Gastroesophageal sphincter (tissue), 4 donors: ENCODE measurements at places on chromosomes 2 and 18. TPM values are rescaled to one million over a fixed set of nuclear protein-coding genes. Genes with fewer than 3 reads are reported as not detected.

The ICOS gene
- total RNA-seq, result 0.13 TPM

The ZSWIM2 gene
- total RNA-seq, result not detected

The GRB14 gene
- 5.3 TPM for total RNA-seq

The TMEM200C gene
- 0.15 TPM for total RNA-seq

The RUFY4 gene
- total RNA-seq, result not detected

The BOLA3 gene
- 29.5 TPM for total RNA-seq

The TSGA10 gene
- 2.2 TPM for total RNA-seq

The KCNF1 gene
- 47.7 TPM for total RNA-seq

The MOB1A gene
- 129 TPM for total RNA-seq

The AQP12A gene
- not detected for total RNA-seq

The NEURL3 gene
- total RNA-seq, result not detected

The VWA3B gene
- total RNA-seq, result not detected

The AKAIN1 gene
- total RNA-seq, result not detected

The CAD gene
- total RNA-seq, result 23.3 TPM

The CCDC74A gene
- 4.4 TPM for total RNA-seq

The ASXL2 gene
- 26.7 TPM for total RNA-seq

The TMEM178A gene
- total RNA-seq, result 4.0 TPM

The PTPN2 gene
- 30.6 TPM for total RNA-seq

DNA sequence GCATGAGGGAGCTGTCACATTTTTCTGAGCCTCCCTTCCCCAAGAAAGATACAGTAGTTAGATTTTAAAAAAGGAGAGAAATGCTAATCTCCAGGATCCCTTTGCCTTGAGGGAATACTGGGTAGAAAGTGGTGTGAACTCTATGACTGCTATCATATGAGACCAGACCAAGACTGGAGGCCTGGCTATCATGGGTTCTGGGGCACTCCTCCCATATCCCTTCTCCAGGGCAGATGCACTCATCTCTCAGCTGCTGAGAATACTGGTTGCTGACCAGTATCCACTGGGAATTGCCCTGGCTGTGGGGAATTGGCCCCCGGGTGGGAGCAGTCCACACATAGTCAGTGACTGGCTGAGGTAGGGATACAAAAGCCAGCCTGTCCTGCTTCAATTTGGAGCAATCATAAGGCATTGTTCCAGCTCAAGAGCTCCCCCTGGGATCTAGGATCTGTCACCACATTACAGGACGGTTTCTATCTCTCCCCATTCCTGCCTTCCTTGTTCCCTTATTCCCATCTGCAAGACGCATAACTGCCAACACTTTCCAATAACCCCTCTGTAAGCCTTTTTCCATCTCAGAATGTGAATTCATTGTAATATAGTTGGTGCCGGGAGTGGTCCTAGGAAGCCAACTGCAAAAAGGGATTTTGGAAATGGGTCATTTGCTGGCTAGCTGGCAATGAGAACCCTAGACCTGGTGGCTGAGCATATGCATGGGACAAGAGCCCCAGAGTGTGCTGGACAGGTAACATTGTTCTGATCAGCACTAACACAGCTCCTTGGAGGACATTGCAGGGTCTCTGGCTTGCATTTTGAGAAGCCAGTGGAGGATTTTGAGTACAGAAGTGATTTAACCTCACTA lies 35.4 kb upstream of the REEP1 start:
- ATAC-seq, result peak; percentile 77

DNA sequence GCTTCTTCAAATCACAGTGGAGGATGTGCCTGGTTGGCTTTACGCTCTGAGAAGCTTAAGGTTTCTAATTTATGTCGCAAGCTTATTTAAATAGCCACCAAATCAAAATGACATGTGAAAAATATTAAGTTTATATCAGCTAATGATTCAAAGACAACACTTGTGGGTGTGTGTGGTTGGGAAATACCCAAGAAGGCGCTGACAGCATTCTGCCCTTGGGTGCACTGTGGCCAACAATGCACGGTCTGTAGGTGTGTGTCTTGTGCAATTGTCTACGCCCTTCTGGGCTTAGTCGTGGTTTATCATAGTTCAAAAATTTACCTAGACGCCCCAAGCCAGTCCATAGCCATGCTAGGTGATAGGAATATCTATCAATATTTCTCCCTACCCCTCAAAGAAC lies 60.9 kb downstream of the KCTD1 start:
- ATAC-seq, result no peak

DNA sequence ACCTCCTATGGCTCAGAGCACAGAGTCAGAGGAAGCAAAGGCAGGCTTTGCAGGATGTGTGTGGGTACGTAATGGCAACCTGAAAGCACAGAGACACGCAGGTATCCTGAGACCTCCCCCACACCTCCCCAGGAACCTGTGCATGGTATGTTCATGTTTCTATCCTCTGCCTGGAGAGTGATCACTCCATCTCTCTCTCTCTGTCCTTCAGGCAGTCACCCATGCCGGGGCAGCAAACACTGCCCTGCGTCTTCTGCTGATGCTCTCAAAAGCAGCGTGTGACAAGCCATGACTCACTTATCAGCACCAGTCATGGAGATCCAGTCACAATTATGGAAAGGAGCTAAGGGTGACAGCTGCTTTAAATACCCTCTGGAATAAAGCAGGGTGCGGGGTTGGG lies 52.7 kb downstream of the PDCL3 start:
- ATAC-seq, result no peak

GRCh38 chr2:200847939-200848338 lies 16.5 kb downstream of the CLK1 start:
- ATAC-seq, result no peak

DNA sequence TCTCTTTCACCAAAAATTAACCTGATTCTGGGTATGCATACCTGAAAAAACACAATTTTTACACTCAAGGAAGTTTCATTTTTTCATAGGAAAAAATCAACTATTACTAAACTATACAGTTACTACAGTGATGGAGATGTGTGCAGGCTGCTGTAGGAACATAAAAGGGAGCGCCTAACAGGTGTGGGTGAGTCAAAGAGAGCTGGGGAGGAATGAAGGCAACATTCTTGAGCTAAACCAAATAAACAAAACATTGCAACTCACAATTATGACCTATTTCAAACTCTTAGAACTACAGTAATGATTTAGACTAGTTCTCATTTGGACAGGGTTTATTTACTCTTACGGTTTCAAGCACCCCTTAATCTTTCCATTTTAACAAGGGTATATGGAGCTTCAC lies 13.4 kb upstream of the CLASP1 start:
- no peak for ATAC-seq

- no peak for ATAC-seq
Measured at GRCh38 chr2:88837511-88838160, 146.2 kb downstream of the RPIA start.

GRCh38 chr2:85390941-85391669 lies 19.1 kb downstream of the CAPG start:
- peak; percentile 57 for ATAC-seq

- no peak for ATAC-seq
Measured at GRCh38 chr18:21293479-21293878, 51.4 kb downstream of the GREB1L start.

DNA sequence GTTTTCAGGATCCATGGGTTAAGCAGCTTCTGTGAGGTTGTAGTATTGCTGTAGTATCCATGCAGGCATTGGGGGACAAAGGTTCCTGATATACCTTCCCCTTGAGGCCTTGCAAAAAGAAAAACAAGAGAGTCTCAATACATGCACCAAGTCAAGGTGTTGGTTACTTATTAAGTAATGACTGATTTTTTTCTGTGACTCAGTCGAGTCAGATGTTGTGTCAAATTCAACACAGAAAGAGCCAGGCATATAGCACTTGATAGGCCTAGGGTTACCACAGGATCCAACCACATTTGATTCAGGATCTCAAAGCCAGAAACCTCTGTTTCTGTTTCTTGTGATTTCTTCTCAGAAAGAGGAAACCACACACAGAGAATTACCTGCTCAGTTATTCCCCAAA lies 24.9 kb upstream of the CD8A start:
- no peak for ATAC-seq

- ATAC-seq, result no peak
Measured at GRCh38 chr2:231384970-231385369, 10.5 kb upstream of the B3GNT7 start.

DNA sequence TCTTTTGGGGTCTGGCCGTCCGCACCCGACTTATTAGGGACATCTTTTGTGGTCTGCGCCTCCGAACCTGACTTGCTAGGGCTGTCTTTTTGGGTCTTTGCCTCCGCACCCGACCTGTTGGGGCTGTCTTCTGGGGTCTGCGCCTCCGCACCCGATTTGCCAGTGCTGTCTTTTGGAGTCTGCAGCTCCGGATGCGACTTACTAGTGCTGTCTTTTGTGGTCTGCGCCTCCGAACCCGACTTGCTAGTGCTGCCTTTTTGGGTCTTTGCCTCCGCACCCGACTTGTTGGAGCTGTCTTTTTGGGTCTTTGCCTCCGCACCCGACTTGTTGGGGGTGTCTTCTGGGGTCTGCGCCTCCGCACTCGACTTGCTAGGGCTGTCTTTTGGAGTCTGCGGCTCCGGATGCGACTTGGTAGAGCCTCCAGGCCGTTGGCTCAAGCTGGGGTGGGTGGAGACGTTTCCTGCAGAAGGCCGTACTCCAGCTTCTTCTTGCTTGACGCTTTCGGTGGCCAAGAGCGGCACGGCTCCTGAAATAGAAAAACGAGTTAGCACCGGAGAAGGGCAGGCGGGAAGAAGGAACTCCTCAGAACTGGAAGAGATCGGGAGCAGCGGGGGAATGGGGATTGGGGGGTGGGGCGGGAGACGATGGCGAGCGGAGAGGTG lies 498 bp downstream of the TGOLN2 start:
- peak; percentile 33 for ATAC-seq

DNA sequence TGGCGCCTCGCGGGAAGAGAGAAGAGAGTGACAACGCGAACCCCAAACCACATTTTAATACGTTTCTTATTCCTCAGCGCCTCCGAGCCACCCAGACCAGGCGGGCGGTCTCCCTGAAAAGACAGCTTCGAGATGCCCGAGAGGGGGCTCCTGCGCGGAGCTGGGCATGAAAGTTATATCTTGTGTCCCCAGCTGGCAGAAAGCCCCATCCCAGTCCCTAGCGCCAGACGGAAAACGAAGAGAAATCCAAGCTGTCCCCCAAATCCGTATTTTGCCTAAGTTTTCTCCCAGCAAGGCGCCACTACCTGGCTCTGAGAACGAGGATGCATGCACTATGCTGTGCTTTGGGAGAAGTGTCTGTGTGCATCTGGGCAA lies 797 bp downstream of the NXPH2 start:
- no peak for ATAC-seq

- ATAC-seq, result no peak
Measured at GRCh38 chr18:57775937-57776336, 27.2 kb downstream of the ATP8B1 start.

DNA sequence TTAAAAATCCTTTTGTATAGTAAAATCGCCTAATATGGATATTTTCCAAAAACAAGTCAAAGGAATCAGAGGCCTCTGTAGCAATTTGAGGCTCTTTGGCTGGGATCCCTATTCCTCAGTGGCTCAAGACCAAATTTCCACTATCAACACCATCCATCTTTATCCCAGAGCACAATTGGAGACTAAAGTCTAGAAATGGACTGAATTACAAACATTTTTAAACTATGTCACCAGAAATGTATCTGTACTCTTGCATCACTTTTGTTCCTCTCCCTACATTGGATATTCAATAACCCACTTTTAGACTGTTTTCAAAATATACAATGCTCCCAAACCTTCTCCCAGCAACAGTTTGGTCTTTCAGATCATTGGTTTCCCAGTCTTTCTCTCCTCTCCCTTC lies 140.4 kb upstream of the KLHL29 start:
- ATAC-seq, result peak; percentile 25

DNA sequence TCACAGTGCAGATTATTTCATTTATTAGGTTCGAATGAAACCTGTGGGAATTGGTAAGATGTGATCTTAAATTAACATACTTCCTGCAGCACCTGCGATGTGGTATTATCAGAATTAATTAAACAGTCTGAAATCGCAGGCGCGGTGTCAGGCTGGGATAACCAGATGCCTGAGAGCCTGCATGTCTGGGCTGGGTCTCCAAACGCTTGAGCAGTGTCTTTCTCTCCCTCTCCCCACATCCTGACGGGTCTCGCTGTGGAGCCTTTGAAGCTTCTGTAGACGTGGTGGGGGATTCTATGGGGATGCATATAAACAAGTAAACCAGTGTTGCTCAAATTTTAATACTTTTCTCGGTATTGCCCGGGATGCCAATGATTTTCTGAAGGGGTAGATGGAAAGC lies 366.2 kb upstream of the SPRED2 start:
- ATAC-seq, result no peak

- ATAC-seq, result peak; percentile 14
Measured at GRCh38 chr18:77061946-77062517, 70.6 kb downstream of the MBP start.

DNA sequence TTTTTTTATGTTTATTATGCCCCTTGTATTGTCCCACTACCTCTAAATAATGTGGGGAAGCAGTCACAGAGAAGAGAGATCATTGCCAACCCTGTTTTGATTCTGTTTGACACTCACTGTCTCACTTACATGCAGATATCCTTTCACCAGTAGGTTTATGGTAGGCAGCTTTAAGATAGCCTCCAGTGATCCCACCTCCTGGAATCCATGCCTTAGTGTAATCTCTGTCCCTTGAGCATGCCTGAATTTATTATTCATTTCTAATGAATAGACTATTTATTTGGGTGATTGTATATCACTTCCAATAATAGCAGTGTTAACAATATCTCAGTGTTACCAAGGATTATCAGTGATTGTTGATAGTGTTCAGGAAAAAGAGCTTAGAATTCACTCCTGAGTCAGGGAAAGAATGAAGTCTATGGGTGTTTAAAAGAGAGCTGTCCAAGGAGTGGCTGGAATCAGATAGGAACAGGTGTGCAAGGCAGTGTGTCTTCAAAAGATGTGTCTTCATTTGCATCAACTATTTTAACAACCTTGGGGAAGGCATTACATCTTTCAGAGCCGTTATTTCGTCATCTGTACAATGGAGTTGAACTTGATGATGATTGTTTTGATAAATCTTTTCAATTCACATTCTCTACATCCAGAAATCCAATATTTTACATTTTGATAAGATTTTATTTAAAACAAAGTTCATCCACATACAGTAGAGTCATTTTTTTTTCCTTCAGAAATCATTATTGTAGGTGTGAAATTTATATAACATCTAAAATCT lies 31.9 kb downstream of the PKP4 start:
- no peak for ATAC-seq

- ATAC-seq, result no peak
Measured at GRCh38 chr2:67604360-67604759, 207.2 kb downstream of the ETAA1 start.

DNA sequence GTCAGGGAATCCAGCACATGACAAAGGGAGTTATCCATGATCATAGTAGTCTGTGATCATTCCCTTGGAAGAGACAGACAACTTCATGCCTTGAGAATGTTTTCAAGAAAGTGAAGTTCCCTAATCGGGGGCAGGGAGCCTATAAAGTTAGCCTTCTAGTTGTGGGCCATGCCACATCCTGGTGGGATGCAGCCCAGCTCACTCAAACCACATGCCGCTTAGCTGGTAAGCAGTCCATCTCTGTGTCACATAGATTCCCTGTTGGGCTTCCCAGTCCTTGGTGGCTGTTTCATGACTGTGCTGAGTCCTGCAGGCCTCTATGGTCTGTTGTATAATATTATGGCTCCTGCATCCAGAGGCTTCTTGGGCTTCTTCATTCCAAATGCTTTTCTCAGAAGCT lies 11.4 kb upstream of the ARHGAP25 start:
- ATAC-seq, result no peak
